ENCODE measurements at places on chromosomes 5 and 9. TPM values are rescaled to one million over a fixed set of nuclear protein-coding genes. Genes with fewer than 3 reads are reported as not detected.

DNA sequence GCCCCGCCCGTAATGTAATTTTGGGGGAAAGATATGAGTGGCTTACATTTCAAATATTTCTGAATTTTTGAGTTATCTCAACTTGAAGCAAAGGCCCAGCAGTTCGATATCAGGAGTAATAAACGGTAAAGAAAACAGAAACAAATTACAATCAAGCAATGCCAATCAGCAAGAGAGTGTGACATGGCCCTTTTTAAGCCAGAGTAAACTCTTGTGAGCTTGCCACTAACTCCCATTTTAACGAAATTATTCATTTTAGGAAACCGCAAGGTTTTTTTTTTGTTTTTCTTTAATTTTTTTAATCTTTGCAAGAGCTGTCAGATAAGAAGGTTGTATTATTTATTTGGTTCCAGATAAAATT is 17.6 kb upstream of the CDK7 start:
- no peak for DNase-seq

DNA sequence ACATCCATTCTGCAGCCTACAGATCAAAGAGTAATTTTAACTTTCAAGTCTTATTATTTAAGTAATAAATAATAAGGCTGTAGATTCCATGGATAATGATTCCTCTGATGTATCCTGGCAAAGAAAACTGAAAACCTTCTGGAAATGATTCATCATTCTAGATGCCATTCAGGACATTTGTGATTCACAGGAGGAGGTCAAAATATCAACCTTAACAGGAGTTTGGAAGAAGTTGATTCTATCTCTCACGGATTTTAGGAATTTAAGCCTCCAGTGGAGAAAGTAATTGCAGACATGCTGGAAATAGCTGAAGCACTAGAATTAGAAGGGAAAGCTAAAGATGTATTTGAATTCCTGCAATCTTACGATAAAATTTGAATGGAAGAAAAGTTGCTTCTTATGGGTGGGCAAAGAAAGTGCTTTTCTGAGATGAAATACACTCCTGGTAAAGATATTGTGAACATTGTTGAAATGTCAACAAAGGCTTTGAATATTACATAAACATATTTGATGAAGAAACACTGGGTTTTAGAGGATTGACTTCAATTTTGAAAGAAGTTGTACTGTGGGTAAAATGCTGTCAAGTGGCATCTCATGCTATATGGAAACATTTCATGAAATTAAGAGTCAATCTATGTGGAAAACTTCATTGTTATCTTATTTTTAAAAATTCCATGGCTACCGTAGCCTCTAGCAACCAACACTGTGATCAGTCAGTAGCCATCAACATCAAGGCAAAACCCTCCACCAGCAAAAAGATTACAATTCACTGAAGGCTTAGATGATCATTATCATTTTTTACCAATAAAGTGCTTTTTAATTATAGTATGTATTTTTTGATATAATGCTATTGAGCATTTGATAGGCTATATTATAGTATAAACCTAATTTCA is 1141.0 kb downstream of the CDH12 start:
- no peak for DNase-seq

GRCh38 chr5:11449966-11450365 is 454.3 kb downstream of the CTNND2 start:
- no peak for DNase-seq

Gene CDC25C
- 9.0 TPM for total RNA-seq

Gene IRX1
- total RNA-seq, result not detected

Gene PCDHA9
- total RNA-seq, result not detected
